ENCODE measurements at places on chromosomes 12 and 14. TPM values are rescaled to one million over a fixed set of nuclear protein-coding genes. Genes with fewer than 3 reads are reported as not detected.

DNA sequence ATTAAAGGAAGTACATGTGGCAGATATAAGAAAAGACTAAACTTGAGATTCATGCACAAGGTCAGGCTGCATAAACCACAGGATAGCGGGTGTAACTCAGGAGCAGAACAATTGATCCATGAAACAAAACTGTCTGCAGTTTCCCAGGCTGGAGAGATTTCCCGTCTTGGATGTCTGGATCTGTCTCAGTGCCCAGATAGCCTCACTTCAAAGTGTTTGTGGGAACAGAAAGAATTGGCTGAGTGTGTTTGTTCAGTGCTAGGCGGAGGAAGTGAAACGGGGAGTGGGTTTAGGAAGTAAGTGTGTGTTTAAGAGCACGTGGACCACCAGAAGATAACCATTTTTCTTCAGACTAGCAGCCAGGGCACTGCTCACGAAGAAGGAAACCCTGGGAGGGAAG lies 1.4 kb upstream of the RNASE10 start:
- DNase-seq: no peak

DNA sequence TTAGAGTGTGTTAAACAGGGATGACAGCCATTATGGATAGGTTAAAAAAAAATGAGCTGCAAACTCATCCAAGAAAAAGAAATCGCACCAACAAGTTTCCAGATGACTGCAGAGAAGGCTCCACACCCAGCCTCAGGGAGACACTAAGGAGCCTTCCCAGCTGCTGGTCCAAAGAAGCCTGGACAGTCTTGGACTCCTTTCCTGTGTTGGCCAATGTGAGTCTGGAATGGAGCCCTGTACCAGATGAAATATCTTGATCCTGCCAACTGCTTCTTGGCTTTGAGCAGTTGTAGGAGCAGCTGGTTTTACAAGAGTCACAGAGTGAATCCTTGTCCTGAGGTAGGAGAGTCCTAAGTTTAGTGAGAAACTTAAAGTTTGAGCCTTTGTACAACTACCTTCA lies 44.5 kb downstream of the SLC38A1 start:
- DNase-seq: peak; percentile 74

DNA sequence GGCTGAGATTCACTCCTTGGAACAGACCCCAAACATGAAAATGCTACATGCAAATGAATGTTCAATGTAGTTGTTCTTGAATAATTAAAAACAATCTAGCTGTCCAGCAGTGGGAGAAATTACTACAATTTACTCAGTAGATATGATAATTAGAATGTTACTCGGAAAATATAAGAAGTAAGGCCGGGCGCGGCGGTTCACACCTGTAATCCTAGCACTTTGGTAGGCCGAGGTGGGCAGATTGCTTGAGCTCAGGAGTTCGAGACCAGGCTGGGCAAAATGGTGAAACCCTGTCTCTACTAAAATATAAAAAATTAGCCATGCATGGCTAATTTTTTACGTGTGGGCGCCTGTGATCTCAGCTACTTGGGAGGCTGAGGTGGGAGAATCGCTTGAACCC lies 15.3 kb upstream of the PTGER2 start:
- DNase-seq: no peak

NANOG gene
- not detected for total RNA-seq

DNA sequence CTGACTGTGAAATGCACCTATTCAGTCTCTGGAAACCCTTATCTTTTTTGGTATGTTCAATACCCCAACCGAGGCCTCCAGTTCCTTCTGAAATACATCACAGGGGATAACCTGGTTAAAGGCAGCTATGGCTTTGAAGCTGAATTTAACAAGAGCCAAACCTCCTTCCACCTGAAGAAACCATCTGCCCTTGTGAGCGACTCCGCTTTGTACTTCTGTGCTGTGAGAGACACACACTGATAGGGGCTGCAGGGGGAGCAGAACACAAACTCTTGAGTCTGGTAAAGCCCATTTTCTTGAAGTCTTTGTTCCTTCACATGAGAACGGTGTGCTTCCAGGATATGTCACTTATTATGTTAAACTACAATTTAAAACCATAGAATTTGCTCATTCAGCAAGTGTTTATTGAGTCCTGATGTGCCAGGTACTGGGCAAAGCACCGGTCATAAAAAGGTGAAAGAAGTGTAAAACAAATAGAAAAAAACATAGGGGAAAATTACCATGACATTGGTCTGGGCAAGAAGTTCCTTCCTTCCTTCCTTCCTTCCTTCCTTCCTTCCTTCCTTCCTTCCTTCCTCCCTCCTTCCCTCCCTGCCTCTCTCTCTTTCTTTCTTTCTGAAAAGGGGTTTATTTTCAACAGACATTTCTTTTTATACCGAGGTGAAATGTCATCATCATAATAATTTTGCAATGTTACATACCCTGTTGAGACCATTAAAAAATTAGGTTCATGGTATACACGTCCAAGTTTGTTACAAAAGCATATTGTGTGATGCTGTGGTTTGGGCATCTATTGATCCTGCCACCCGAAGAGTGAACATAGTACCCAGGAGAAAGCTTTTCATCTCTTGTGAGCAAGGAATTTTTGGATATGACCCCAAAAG lies 50.7 kb upstream of the OR4E1 start:
- DNase-seq: no peak

DNA sequence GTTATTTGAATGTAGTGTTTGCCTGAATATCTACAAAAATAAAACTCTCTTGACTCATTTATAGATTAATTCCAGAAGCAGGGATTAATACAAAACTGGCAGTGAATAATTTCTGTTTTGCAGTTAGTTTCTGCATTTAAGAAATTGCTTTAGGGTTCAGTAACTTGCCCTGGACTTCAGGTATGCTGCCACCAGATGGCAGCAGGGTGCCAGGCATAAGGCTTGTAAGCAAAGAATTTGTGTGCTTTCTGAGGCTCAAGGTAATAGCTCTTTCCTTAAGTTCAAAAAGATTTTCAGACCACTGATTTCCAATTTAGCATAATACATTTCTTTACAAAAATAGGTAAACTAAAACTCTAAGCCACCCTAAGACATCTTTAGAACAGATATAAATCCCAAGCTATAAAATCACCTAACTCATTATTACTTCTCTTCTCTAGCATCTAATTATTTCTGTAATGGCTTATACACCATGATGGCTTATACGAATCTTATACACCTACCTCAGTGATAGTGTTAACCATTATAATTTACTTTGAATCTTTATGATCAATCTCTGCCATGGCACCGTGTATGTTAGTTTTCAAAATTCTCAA lies 398.3 kb downstream of the APAF1 start:
- DNase-seq: peak; percentile 68
